ENCODE measurements at places on chromosomes 7 and 10. TPM values are rescaled to one million over a fixed set of nuclear protein-coding genes. Genes with fewer than 3 reads are reported as not detected.

- DNase-seq = no peak
Observed at GRCh38 chr10:88165849-88166271, 302.4 kb downstream of the PTEN start.

DNA sequence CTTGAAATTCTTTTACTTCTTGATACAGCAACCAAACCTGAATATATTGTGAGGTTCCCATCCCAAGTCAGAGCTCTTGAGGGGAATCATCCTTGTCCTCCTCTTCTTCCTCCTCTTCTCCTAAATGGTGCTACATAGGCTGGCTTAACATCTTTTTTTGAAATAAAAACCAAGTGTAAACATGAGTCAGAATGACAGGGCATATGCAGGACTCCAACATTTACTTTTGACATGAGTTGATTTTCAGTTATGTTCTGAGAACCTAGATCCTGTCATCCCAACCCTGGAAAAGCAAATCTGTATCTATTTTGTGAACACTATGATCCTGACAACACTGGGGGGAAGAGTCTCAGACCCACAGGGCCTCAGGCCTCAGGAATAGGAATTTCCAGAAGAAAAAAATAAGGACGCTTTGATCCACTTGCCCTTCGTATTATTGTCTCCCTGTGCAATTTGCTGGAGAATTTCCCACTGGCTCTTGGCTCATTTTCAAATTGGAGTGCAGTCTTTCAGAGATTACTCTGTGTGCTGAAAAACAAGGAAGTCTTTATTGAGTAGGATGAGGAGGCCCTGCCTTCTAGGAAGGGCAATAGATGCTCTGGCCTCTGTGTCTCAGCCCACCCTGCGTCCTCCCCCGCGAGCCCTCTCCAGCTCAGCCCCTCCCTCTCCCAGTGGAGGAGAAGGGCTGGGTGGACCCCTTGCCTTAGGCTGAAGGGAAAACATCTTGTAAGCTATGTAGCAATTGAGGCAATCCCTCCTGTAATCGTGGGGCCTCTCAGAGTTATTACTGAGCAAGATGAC lies 121.6 kb downstream of the CREB5 start:
- DNase-seq = peak; percentile 30

GRCh38 chr10:67771200-67771599 lies 66.8 kb downstream of the DNAJC12 start:
- no peak for DNase-seq

- no peak for DNase-seq
Observed at GRCh38 chr10:24694086-24694485, 29.6 kb downstream of the ARHGAP21 start.

SPDYE2 gene
- not detected for polyA plus RNA-seq

- DNase-seq = no peak
Observed at GRCh38 chr7:136336932-136337331, 359.8 kb upstream of the MTPN start.

DNA sequence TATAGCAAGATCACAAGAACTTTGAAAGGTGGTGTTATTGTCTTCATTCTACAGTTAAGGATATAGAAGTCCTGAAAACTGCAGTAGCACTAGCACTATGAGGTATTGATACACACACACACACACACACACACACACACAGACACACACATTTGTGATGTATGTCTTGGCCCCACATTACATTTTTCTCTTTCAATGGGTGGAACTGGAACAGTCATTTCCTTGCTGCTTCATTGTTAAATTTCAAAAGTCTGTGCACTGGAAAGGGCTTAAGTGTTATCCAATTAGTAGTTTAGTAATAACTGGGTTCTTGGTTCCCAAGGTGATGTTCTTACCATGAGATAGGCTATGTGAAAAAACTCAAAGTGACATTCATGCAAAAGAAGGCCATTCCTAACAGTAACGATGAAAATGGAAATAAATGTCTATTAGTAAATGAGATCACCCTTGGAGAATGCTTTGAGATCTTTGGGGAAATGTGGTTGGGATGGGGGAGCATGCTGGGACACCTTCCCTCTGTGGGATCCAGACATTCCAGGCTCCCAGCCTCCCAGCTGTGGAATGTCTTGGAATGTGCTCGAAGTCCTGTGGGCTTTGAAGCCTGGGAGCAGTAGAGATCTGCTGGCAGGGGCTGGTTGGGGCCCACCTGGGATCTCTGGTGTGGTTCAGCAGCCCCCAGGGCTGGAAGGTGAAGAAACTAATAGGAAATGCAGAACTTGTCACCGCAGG lies 37.4 kb upstream of the CALD1 start:
- no peak for DNase-seq
